ENCODE measurements at places on chromosomes 7 and 10.

- DNase-seq: no peak
Observed at GRCh38 chr7:91496251-91496820, 232.1 kb downstream of the FZD1 start.

GRCh38 chr10:75040576-75040975, 70.9 kb upstream of the SAMD8 start:
- no peak for DNase-seq

- no peak for DNase-seq
Observed at GRCh38 chr10:69416695-69417094, at the start of gene TACR2. TSS of gene TACR2 (minus strand) at chr10:69416918. CDS start at chr10:69416323, 595 bp downstream.

DNA sequence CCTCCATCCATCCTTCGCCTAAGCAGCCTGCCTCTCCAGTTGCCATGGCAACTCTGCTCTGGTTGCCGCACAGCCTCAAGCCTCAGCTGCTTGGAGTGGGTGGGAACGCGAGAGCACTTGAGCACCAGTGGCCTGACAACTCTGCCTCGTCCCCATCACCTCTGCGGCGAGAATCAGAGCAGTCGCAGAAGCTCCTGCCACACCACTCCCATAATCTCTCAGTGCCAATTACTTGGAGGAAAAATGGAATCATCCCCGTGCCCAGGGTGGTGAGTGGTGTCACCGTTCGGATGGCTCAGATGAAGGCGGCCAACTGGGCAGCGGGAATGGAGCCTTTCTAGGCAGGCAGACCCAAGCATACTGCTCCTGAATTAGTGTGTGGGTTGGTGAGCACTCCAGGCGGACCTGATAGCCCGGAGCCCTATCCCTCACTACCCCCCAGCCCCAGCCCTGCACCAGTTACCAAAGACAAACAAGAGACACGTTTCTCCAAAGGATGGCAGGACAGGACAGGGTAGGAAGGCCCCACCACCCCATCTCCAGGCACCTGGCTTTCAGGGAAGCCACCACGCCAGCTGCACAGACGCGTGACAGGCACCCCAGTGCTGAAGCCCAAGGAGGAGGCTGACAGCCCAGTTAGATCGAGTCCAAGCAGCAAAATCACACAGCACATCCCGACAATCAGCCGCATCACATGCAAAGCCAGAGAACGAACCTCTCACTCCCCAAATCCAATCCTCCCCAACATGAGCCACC, 335.4 kb downstream of the PTPRN2 start:
- DNase-seq: peak; percentile 49

DNA sequence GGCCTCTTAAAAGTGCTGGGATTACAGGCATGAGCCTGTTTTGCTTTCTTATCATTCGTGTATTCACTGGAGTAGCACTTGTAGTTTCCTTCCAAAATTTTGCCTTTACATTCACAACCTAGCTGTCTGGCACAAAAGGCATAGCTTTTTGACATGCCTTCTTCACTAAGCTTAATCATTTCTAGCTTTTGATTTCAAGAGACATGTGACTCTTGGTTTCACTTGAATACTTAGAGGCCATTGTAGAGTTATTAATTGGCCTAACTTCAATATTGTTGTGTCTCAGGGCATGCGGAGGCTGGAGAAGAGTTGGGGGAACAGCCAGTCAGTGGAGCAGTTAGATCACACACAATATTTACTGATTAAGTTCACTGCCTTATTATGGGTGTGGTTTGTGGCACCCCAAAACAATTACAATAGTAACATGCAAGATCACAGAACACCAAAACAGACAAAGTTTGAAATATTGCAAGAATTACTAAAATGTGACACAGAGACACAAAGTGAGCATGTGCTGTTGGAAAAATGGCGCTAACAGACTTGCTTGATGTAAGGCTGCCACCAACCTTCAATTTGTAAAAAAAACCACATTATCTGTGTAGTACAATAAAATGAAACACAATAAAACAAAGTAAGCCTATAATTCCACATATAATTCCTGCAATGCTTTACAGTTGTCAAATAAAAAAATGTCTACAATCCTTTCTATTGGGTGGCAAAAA, 43.1 kb downstream of the BRAF start:
- no peak for DNase-seq

DNA sequence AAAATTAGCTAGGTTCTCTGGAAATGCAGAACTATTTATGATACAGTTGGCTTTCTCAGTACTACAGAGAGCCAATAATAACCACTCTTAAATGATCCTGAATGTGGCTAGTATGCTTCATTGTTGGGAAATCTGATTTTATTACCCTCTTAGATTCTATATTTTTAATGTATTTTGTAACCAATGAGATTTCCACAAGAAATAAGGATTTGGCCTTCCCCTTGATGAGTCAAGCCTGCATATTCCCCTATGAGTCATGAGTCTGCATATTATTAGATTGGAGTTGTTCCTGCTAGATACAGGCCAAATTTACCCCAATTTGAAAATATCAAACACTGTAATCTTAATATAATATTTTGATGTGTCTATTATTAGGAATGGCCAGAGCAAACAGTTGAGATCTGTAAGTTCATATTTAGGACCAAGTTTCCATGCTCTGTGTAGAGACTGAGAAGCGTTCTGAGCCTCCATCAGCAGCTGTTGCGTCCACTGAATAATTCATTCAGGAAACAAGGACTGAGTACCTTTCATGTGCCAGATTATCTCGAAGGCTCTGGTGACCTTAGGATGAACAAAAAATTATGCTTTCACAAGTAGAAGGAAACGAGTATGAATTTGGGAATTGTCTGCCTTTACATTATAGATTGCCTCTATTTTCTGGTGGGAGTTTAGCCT, 793.4 kb downstream of the NRG3 start:
- no peak for DNase-seq
